PC-9 (cell line): ENCODE measurements at places on chromosomes 4 and X. TPM values are rescaled to one million over a fixed set of nuclear protein-coding genes. Genes with fewer than 3 reads are reported as not detected.

DNA sequence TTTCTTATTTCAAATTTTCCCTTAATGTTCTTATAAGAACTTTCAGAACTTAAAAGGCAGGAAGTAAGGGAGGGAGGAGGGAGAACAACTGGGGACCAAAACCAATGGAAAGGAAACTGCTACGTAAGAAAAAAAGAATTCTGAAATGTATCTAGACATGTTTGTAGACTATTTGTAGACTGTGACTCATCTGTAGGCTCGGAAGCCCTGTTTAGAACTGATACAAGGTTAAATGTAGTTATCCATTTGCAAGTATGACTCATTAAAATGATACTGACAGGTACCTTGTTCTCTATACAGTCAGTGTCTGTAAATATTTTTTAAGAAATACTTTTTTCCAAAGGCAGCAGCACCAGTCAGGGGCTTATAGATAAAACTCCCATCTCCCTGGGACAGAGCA, 202.0 kb downstream of the DHX15 start:
- H3K27me3 ChIP-seq = peaks cover 10% of the 10 kb centered on the region
- no peak overlapping the region for H3K27ac ChIP-seq
- H3K4me1 ChIP-seq = no peaks in the 10 kb centered on the region
- no peak overlapping the region for H3K4me3 ChIP-seq

The ADAMTS3 gene
- 0.30 and 0.76 TPM in 2 replicates for total RNA-seq

The GAGE12G gene
- total RNA-seq = not detected in 2 replicates

The CAPN6 gene
- not detected in 2 replicates for total RNA-seq

DNA sequence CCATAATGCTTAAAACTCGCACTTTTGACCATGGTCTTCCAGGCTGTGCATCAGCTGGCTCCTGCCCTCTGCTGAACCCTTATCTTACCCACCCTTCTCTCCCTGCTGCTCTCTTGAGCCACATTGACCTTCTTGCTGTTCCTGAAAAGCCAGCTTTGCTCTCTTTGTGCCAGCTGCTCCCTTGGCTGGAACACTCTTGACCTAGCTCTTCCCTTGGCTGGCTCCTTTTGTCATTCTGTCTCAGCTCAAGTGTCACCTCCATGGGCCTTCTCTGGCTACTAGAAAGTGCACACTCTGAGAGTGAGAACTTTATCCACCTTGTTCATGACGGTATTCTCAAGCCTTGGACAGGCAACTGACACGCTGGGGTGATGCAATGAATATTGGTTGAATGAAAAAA, 112.1 kb downstream of the MGST2 start:
- H3K27ac ChIP-seq = no peak overlapping the region
- H3K36me3 ChIP-seq = no peaks in the 10 kb centered on the region
- DNase-seq = no peak

The CSAG2 gene
- not detected in 2 replicates for total RNA-seq

The PABPC5 gene
- not detected in 2 replicates for total RNA-seq

The ERAS gene
- 0.50 TPM in 1 of 2 replicates, not detected in the other for total RNA-seq

GRCh38 chr4:173121076-173121561, 47.5 kb upstream of the GALNT7 start:
- DNase-seq = peak; percentile 56
- H3K4me1 ChIP-seq = 0 out of 2 replicates have a peak, but pooled peaks cover 7% of the 10 kb centered on the region
- H3K27ac ChIP-seq = no peak overlapping the region

The PNMA5 gene
- not detected in 2 replicates for total RNA-seq

DNA sequence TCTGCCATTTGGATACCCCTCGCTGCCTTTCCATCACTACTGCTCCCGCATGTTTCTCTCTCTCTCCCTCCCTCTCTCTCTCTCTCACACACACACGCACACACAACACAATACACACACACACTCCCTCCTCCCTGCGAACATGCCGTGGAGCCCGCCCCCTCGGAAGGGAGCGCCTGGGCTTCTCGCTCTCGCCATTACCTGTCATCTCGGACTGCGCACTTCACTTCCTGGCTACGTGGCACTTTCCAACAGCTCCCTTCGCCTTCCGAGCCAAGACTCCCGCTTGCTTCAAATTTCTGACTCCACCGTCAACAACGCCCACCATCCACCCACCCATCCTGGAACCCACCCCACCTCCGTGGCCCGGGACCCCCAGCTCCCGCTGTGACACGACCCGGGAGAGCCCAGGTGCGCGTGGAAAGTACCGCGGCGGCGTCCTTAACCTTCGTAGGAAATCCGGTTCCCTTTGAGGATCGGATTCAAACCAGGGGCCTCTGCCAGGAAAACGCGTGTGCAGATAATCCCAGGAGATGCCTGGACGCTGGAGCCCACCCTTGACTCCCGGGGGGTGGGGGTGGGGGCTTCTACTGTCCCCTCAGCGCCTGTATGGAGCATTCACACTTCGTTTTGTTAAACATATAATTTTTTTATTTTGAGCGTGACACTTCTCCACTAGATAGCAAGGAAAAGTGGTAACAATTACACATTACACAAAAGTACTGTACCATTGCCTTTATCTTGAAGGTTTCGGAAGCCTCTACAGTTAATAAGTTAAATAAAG, 12.5 kb downstream of the ARX start:
- H3K36me3 ChIP-seq = no peaks in the 10 kb centered on the region
- no peak overlapping the region for H3K4me3 ChIP-seq
- DNase-seq = no peak
